Stimulated activated CD8-positive, alpha-beta memory T cell treated with anti-CD3 and anti-CD28 coated beads, Interleukin-4, amount 100 ng/mL, for 4 hours (primary cell): ENCODE measurements at places on chromosomes 6 and 20.

DNA sequence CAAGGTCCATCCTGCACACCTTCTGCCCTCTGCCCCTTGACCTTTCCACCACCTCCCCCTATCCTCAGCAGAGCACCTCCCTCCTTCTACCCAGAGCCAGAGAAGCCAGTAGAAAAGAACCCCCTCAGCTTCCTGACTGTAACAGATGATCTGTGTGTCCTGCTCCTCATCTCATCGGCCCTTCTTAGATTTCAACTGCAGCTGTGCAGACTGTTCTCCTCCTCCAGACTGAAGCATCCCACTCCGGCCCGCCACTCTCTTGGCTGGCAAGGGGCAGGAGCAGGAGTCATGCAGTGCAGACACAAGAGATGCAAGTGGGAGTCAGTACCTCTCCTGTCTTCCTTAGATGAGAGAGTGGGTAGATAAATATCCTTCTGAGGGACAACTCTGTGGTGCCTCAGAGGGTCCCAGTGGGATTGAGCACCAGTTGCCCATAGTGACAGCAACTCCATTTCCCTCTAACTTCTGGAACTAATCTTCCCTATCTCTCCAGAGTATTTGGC is 163.5 kb upstream of the MLN start:
- DNase-seq: no peak

DNA sequence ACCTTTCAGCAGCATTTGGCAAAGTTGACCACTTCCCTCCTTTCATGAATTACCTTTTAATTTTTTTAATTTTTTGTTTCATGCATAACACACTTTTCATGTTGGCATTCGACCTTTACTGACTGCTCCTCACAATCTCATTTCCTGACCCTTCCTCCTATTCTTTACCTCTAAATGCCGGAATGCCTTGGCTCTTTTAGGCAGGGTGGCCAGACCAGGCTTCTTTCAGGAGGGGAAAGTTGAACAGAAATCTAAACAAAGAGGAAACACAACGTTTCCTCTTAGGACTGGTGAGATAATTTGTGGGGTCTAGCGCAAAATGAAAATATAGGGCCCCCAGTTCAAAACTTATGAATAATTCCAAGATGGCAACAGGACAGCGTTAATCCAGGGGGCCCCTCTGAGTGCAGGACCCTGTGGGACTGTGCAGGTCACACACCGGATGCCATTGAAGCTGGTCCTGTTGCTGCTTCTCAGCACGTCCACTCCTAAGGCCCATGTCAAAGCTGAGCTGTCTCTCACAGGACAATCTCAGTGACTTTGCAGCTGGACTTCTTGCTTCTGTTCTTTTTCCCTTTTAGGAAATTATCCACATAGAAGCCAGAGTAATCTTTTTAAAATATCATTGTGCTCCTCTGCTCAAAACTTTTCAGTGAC is 313.8 kb downstream of the HDGFL1 start:
- DNase-seq: no peak

- no peak for DNase-seq
Observed at GRCh38 chr6:11667876-11668275, 110.7 kb downstream of the ADTRP start.

- DNase-seq: no peak
Observed at GRCh38 chr6:119040636-119041035, 37.8 kb downstream of the FAM184A start.

DNA sequence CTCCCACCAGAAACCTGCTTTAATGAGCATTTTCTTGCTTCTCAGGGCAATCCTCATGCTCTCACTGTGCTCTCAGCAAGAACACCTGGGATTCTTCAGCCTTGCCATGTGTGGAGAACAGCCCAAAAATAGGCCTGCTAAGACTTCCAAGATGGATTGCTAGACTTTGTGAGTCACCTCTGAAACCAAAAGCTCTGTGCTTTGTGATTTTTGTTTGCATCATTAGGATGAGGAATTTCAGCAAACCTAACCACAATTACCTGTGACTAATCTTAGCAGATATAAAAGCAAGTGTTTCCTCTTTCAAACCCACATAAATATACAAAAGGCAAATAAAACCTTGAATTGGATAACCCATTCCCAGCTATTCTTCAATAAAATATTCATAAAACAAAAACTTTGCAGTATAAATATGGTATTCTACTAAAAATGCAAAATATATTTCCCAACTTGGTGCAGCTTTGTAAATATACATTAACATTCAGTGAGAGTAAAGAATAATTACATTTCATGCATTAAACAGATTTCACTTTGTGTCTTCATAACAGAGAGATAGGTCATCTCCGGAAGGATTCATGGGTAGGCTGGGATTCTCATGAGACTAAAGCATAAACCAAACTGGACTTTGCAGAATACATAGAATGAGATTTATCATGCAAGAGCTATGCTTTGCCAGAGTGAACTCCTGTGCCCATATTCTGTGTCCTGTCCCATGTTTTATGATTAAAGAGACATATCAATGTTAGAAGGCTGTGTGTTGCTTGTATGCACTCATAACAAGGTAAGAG is 33.5 kb downstream of the TPBG start:
- DNase-seq: no peak

DNA sequence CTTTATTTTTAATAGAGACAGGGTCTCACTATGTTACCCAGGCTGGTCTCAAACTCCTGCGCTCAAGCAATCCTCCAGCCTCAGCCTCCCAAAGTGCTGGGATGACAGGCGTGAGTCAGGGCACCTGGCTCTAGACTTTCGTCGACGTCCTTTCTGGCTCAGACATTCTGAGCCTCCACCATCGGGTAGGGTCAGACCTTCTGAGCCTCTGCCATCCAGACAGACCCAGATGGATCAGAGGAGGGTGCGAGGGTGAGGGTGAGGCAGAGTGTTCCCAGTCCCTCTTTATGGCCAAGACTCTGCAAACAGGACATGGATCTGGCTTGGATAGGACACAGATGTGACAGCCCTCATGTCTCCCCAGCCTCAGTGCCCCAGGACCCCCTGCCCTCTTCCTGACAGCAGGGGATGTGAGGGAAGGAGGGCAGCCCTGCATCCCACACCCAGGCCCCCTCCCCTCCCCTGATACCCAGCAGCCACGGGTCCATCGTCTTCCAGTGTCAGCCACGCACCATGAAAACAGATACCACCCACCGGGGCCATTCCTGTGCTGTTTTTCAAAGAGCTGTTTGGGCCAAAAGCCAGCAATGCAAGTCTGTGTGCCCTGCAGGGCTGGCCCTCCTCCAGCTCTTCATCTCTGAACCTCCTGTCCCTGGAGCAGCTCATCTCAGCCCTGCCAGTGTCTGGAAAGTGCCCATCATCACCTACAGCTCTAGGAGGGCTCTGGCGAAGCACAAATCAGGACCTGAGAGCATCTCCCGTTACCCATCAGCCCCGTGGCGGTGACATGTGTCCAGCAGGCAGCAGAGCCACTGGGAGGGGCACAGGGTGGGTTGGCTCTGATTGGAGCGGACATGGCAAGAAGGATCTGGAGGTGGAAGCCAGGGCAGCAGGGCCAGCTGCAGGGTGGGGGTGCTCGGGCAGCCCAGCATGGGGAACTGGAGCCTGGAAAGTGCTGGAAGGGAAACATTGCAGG is 208.4 kb downstream of the PREX1 start:
- no peak for DNase-seq

GRCh38 chr6:135962731-135963130 is 111.2 kb downstream of the PDE7B start:
- no peak for DNase-seq

DNA sequence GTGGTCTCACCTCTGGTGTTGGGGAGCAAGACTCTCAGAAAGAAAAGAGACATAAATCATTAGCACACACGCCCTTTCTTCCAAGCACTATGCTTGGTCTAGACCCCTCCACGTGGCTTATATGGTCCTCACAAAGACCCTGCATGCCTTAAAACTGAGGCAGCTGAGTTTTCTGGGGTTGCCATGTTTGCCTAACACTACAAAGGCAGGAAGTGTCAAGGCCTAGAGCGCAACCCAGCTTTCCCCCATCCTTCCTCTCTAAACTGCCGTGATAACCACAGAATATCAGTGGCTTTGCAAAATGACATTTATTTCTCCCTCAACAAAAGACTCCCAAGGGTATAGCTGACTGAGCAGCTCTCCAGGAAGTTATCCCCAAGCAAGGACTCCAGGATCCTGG is 146.5 kb upstream of the TOP1 start:
- no peak for DNase-seq

DNA sequence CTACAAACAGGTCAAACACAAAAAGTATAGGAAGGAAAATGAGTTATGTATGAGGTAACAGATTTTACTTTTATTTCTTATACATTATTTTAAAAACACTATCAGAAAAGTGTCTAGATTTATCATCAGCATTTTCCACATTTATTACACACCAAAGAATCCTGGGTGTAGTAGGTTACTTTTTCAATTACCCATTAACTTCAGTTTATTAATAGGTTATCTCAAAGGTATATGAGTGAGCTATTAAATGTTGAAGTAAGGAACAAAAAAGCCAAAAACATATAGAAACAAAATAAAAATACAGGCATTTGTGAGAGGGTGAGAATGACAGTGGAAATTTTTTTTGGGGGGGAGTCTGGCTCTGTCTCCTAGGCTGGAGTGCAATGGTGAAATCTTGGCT is 150.5 kb downstream of the SIM1 start:
- DNase-seq: no peak

- no peak for DNase-seq
Observed at GRCh38 chr6:28794175-28795002, 129.4 kb downstream of the TRIM27 start.

DNA sequence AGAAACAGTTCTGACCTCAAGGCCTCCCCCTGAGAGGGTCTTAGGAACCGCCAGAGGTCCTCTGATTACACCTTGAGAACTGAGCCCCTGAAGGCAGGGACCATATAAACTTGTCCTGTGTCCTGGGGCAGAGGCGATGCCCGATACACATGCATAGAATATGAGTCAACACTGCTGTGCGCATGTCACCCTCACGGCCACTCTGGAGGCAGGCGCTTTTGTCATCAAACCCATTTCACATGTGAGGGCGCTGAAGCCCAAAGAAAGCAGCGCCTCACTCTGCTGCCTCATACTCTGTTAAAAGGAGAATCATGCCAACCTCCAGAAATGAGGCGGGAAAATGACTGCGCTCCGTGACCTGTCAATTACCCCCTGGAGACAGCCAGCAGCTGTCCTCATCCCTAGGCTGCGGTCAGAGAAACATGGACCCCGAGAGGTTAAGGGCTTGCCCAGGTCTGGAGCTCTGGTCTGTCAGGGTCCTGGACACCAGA is 158.3 kb downstream of the GRM4 start:
- DNase-seq: no peak

- DNase-seq: no peak
Observed at GRCh38 chr6:10837622-10837994, 731 bp downstream of the MAK start.

- DNase-seq: peak; percentile 22
Observed at GRCh38 chr6:7051780-7052442, 55.9 kb upstream of the RREB1 start.

DNA sequence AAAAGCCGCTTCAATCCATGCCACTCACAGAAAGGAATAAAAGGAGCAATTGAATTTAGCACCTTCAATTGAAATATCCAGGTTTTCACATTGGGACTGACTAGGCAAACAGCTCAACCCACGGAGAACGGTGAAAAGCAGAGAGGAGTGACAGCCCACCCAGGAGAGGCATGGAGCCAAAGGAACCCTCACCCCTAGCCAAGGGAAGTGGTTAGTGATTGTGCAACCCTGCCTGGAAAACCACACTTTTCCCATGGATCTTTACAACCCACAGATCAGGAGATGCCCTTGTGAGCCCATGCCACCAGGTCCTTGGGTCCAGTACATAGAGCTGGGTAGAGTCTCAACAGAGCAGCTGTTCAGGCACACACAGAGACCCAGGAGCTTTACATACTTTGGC is 911.8 kb downstream of the EPHA7 start:
- DNase-seq: no peak

GRCh38 chr6:7579851-7580250 is 10.1 kb upstream of the SNRNP48 start:
- DNase-seq: no peak

DNA sequence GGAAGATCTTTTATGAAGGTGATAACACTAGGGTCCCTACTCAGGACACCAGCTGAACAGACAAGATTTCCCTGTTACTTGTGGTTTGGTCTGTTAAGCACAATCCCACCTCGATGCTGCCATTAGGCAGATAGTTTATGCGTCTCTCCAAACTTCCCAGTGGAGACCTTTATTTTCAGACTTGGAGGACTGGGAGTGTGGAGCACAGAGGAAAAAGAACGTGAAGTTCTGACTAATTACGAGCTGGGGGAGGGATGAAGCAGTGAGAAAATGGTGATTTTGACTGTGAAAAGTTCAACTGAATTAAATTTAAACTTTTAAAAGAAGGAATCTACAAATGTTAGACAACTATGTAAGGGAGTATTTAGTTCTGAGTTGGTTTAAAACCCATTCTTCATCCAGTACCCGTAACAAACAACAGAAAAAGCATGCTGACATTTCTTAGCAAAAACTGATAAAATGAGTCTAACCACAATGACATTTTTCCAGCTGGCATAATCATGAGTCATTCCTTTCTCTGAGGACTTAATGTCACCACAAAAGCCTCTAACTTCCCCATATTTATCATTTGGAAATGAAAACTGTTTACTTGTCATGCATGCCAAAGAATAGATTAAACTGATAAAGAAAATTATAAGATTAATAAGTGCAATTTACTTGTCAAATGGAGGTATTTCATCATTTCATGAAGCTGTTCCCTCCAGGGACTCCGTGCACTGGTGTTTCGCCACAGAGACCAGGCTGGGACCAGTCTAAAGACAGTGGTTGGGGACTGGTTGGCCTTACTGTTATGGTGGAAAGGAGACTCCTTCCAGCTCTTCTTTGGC is 113.3 kb upstream of the SSTR4 start:
- DNase-seq: no peak

DNA sequence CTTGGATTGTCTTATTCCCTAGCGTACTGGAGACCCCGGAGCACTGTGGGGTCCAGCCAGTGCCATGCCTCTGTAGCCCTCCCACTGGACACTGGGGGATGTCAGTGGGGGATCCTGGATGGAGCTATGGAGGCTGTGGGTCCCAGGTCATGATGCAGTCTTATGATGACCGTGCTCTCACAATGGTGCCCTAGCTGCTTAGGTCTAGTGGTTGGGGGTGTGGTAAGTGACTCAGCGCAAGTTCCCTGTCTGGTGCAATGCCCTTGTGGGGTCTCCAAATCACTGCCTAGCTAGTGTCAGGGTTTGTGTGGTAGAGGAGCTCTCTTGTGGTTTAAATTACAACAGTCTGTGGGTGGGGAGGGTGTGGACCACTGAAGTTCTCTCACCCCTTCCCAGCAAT is 135.4 kb downstream of the CDC5L start:
- no peak for DNase-seq

GRCh38 chr6:13818341-13818740 is 4.0 kb upstream of the MCUR1 start:
- DNase-seq: no peak

- DNase-seq: no peak
Observed at GRCh38 chr6:39904946-39905639, 29.2 kb downstream of the MOCS1 start.

DNA sequence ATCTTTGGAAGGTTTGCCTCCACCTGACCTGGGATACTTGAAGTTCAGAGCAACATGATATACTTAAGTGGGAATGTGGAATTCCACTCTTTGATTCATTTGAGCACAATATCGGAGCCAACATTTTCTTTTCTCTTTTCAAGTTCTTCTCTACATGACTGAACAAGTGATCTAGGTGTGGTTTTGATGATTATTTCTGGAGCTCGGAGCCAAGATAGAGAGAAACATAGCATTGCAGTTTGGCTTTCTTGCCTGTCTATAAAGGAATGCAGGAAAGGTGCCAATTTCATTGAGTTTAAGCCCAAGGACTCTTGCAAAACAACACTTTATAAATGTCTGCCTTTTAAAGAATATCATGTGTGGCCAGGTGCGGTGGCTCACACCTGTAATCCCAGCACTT is 124.2 kb upstream of the FAM83B start:
- DNase-seq: no peak

GRCh38 chr20:18533978-18534644 is 26.4 kb downstream of the SEC23B start:
- DNase-seq: no peak
